ENCODE measurements at places on chromosomes 1 and 21.

DNA sequence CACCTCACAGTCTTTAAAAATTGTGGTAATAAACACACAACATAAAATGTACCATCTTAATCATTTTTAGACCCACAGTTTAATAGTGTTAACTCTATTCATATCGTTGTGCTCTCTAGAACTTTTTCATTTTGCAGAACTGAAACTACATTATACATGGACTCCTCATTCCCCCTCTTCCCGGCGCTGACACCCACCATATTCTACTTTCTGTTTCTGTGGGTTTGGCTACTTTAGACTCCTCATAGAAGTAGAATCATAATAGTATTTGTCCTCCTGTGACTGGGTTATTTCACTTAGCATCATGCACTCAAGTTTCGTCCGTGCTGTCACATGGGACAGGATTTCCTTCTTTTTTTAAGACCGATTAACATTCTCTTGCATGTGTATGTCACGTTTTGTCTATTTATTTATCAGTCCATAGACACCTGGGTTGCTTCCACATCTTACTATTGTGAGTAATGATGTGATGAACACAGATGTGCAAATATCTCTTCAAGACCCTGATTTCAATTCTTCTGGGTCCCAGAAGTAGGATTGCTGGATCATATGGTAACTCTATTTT, 62.9 kb upstream of the TMPRSS2 start:
- H3K36me3 ChIP-seq: no peaks in the 10 kb centered on the region
- H3K27ac ChIP-seq: no peak overlapping the region
- no peaks in the 10 kb centered on the region for H3K27me3 ChIP-seq
- no peak for DNase-seq
- no peaks in the 10 kb centered on the region for H3K4me1 ChIP-seq
- H3K4me3 ChIP-seq: no peak overlapping the region

GRCh38 chr21:44414291-44415072, 40.8 kb upstream of the LRRC3 start:
- peak; percentile 50 for DNase-seq
- no peak overlapping the region for H3K4me3 ChIP-seq
- no peak overlapping the region for H3K27ac ChIP-seq
- no peaks in the 10 kb centered on the region for H3K4me1 ChIP-seq
- no peaks in the 10 kb centered on the region for H3K36me3 ChIP-seq

- peaks cover 19% of the 10 kb centered on the region for H3K4me1 ChIP-seq
- H3K27me3 ChIP-seq: no peaks in the 10 kb centered on the region
- DNase-seq: no peak
- H3K36me3 ChIP-seq: no peaks in the 10 kb centered on the region
- H3K4me3 ChIP-seq: no peak overlapping the region
- H3K27ac ChIP-seq: no peak overlapping the region
Measured at GRCh38 chr1:41282679-41283317, 40.7 kb upstream of the SCMH1 start.

DNA sequence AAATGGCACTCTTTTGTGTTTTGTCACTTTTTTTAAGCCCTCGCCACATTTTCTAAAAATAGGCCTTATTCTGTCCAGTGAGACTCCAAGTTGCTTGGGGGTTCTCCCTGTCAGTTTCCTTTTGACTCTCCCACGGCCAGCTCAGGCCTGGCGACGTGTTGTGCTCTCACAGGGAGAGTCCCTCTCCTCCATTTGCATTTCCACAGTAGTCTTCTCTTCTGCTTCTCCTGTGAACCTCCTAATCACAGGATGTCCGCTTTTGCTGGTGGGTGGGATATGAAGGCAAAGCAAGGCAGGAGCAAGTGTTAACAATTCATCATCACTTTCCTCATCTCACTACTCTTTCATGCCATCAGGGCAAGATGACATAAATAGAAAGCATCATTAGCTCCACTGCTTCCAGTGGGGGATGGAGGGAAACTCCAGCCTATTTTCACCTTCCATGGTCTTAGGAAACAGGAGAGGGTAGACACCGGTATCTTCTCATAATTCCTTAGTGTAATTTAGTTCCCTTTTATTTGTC, 99.8 kb downstream of the INTS7 start:
- DNase-seq: no peak
- H3K4me1 ChIP-seq: peaks cover 4% of the 10 kb centered on the region
- H3K27ac ChIP-seq: no peak overlapping the region
- no peak overlapping the region for H3K4me3 ChIP-seq
- no peaks in the 10 kb centered on the region for H3K27me3 ChIP-seq
- H3K36me3 ChIP-seq: no peaks in the 10 kb centered on the region

- H3K27me3 ChIP-seq: no peaks in the 10 kb centered on the region
- H3K36me3 ChIP-seq: no peaks in the 10 kb centered on the region
- no peak overlapping the region for H3K4me3 ChIP-seq
- H3K4me1 ChIP-seq: no peaks in the 10 kb centered on the region
- no peak overlapping the region for H3K27ac ChIP-seq
Measured at GRCh38 chr21:35737449-35737848, 322.9 kb downstream of the SETD4 start.

DNA sequence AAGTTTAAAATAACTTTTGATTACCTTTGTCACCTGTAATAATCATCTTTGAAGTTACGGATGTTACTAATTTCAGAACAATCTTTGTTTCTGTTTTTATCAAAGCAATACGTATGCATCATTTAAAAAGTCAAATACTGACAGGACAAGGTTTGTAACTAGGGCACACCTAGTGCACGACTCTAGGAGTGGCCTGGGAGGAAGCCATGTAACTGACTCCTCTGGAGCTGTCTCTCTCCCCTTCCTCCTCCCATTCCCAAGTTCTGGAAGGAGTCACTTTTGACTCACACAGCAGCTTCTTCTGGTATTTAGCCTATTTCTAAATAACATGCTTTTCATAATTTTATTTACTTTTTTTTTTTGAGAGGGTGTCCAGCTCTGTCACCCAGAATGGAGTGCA, 11.8 kb upstream of the RAP1GAP start:
- no peak for DNase-seq
- H3K27ac ChIP-seq: no peak overlapping the region
- no peaks in the 10 kb centered on the region for H3K27me3 ChIP-seq
- H3K4me1 ChIP-seq: no peaks in the 10 kb centered on the region
- H3K36me3 ChIP-seq: peaks cover 15% of the 10 kb centered on the region
- no peak overlapping the region for H3K4me3 ChIP-seq

All from upper lobe of left lung (tissue), 6 donors.